ENCODE measurements at places on chromosomes 16 and 17.

GRCh38 chr16:11780991-11781680, 15.9 kb downstream of the ZC3H7A start:
- no peak for DNase-seq

- no peak for DNase-seq
Observed at GRCh38 chr16:543301-544164, 16.0 kb downstream of the CAPN15 start.

- DNase-seq: no peak
Observed at GRCh38 chr16:53545433-53545832, 42.4 kb upstream of the AKTIP start.

GRCh38 chr16:24294131-24294530, 38.0 kb downstream of the CACNG3 start:
- DNase-seq: no peak

- DNase-seq: no peak
Observed at GRCh38 chr16:6252541-6252940, 1080.1 kb upstream of the RBFOX1 start.

DNA sequence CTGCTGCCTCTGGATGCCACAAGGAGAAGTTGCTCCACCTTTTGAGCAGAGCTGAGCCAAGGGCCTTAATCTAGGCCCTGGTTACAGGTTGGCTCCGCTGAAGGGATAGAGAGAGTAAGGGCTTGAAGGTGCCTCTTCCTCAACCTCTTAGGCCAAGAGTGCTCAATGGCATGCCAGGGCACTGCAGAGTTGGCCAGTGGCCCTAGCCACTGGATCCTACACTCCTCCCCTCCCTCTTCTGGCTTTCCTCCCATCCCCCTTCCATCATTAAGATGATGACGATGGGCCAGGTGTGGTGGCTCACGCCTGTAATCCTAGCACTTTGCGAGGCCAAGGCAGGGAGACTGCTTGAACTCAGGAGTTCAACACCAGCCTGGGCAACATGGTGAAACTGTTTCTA, 50.5 kb downstream of the MYO18A start:
- DNase-seq: no peak

- peak; percentile 95 for DNase-seq
Observed at GRCh38 chr17:59331129-59331928, at the start of gene YPEL2. TSS of gene YPEL2 (plus strand) at chr17:59331655. CDS start at chr17:59353410, 21,755 bp downstream.

DNA sequence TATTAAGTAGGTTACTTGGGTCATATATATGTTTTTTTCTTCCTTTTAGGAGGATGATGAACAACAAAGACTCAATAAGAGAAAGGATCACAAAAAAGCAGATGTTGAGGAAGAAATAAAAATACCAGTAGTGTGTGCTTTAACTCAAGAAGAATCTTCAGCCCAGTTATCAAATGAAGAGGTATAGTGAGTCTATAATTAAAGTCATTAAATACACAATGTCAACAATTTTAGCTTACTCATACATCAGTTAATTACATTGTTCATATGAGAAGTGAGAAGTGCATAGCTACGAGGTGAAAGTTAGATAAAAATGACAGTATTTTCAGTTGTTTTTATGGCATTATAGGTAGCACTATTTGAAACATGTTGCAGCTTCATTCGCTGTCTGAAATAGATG, 65.2 kb downstream of the NUP88 start:
- DNase-seq: no peak

- DNase-seq: no peak
Observed at GRCh38 chr16:50505115-50505514, 43.1 kb upstream of the NKD1 start.

- no peak for DNase-seq
Observed at GRCh38 chr17:81901167-81902022, 643 bp upstream of the NPB start.

DNA sequence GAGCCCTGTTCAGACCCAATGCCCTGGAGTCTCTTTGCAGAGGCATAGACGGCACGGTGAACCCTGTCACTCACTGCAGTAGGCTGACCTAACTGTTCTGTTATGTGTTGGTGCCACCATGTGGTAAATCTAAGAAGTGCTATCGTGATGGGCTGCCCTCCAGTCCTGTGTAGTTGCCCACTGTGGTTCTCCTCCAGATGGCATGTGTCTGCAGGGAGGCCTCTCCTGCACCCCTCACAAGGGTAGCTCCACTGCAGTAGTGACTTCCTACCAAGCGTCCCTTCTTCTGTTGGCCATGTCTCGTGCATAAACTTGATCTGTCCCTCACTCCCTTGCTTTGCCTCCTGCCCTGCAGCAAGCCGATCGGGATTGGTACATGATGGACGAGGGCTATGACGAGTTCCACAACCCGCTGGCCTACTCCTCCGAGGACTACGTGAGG, 5.8 kb downstream of the DHX38 start:
- DNase-seq: peak; percentile 25

DNA sequence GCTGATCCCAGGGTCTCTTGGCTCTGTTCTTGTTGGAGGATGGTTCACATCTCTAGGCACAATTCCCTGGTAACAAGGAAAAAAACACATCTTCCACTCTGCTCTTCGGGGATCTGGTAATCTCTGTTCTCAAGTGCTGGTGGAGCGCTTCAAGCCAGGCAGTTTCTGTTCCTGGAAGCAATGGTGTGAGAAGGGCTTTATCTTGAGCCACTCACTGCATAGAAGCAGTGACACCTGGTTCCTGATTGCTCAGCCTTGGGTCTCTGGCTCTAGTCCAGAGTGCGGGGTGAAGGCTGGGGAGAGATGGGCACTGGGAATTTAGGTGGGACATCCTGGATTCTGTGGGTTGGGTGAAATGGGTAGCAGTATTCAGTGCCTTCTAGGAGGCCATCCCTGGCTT, 14.1 kb downstream of the AKAP1 start:
- no peak for DNase-seq

- DNase-seq: no peak
Observed at GRCh38 chr17:82692268-82692667, 6.2 kb downstream of the RAB40B start.

GRCh38 chr17:35387496-35387895, 14.1 kb upstream of the SLFN11 start:
- DNase-seq: no peak

DNA sequence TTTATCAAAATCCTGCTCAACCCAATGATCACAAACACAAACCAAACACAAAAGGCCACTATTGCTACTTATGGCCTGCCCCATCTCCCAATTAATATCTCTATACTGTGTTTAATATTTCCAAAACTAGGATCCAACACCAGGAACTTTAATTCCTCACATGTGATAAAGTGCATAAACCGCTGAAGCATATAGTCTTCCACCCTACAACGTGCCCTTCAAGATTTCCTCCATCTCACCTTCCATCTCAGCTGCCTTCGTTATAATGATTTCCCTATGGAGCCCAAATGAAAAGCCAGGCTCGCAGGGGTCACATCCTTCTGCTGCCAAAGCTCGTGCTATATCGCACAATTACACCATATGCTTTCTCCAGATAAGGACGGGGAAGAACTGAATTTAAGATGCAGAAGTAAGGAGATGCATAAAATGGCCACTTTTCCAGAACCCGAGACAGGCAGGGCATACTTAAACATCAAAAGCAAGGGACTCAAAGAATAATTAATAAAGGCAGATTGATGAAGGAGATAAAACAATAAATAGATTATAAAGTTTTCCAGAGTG, 1.8 kb downstream of the MYH10 start:
- peak; percentile 5 for DNase-seq

- DNase-seq: no peak
Observed at GRCh38 chr17:65820811-65821210, 259.4 kb upstream of the AXIN2 start.

- no peak for DNase-seq
Observed at GRCh38 chr16:73143576-73144422, 95.9 kb upstream of the ZFHX3 start.

Data from NCI-H146 (cell line).